Spinal cord (tissue), 10 donors: ENCODE measurements at places on chromosomes 12 and 14.

- peak; percentile 65 for DNase-seq
Observed at GRCh38 chr12:104657726-104658484, 201.2 kb downstream of the CHST11 start.

DNA sequence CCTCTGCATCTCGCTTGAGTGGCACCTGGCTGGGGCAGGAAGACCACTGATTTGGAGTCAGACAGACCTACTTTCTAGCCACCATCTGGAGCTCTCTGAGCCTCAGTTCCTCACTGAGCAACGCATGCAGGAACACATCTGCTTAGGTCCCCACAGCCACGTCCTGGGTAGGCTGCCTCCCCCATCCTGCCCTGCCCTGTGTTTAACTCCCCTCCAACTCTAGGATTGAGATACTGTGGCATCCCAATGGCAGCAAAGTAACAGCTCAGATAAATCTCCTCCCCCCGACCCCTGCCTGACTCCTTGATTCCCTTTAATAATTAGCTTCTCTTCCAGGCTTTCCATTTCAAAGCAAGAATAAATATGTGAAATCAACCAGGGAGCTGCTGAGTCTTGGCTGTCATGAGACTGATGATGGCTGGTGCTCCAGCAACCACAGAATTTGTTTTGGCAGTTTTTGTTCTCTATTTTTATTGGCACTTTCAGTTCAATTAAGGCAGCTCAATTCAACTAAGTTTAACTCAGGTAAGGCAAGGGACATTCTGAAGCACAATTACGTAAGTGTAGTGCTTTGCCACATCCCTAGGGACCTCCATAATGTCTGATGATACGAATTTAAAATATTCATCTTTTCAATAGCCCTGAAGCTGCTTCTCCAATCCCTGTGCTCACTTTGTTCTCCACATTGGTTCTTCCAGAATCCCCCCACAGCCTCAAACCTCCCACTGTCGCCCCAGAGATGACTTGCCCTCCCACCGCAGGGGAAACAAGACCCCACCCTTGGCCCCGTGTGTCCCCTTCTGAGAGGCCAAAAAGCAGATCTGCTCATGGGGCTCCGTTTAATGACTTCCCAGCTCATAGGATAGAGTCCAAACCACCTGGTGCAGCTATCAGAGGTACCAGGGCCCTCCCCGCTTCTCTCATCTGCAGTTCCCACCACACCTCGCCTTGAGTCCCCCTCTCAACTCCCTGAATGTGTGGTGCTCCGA, 58.2 kb downstream of the ESR2 start:
- DNase-seq: no peak

DNA sequence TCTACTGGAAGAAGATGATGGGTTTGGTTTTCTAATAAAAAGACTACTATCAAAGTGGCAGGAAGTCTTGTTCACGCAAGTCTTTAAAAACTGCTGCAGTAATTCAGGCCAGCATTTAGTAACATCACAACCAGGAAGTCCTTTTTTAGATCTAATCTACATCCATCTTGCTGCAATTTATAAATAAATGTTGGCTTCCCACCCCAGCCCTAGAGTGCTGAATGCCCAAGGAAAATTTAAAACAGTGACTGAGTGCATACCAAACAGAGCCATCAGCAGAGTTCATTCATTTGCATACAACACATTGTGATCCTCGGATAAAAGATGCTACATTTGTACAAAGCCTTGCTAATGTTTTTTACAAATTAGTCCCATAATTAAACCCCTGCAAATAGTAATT, 72.1 kb downstream of the PHLDA1 start:
- no peak for DNase-seq

GRCh38 chr12:124525927-124526692, 41.3 kb downstream of the NCOR2 start:
- DNase-seq: no peak

DNA sequence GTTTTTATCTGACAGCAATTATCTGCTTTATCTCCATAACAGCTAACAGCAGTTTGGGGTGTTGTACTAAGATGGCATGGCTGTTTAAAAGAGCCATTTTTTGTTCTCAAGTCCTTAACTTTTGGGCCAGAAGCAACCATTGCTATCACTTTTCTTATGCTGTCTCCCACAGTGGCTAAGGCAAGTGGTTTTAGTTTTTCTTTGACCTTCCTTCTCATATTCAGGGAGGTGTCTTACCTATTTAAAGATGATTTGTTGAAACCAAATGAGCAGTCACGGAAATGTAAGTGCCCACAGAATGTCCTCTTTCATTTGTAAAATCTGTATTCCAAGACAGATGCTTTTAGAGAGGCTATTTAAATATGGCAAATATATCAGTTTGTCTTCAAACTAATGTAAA, 96.8 kb upstream of the USP15 start:
- DNase-seq: no peak

- peak; percentile 63 for DNase-seq
Observed at GRCh38 chr14:23365732-23366425, 907 bp upstream of the EFS start.

DNA sequence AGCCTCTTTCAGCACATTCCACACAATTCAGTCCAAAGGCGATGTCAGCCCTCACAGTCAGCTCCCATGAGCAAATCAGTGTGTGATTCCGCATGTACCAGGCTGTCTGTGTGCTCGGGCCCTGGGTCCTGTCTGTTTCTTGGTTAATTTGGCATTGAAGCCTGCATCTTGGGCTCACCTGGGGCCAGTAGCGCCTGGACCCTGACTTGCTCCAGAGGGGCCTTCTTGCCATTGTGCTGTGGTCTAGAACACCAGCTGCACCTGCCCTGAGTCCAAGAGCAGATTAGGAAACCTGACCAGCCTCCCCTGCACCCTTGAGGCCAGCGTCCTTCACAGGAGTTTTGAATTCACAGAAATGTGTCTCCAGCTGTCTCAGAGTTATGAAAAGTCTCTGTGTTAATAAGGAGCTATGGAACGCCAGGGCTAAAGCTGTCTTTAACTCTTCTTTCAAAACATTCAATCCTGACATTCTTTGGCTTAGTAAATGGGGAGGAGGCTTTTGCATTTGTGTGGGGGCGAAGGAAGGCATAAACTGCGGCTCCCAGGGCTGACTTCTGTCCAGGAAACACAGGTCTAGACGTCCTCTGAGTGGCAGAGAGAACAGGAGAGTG, 102.2 kb downstream of the ARF6 start:
- no peak for DNase-seq

GRCh38 chr14:78486621-78487020, 316.4 kb downstream of the NRXN3 start:
- no peak for DNase-seq
